ENCODE measurements at places on chromosomes 5 and 9.

DNA sequence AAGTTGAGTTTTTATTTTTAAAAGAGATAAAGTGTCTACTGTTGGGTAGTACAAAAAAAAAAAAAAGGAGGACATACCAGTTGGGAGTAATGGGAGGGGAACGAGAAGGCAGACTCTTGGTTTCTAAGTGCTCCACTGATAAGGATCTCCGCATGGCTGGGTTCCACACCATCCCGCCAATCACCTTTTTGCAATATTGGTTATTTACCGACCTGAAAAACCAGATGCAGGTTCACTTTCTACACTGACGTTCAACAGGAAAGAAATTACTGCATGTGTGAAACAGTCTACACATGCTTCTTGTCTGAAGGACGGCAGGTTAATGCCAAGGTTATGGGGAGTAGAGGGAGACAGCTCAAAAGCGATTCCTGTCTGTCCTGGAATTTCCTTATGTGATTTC is 75.5 kb downstream of the PTPN3 start:
- ATAC-seq: no peak

GRCh38 chr9:35116539-35116897 is 856 bp upstream of the ATOSB start:
- no peak for ATAC-seq

- no peak for ATAC-seq
Measured at GRCh38 chr9:130570208-130570607, 9.2 kb upstream of the FUBP3 start.

DNA sequence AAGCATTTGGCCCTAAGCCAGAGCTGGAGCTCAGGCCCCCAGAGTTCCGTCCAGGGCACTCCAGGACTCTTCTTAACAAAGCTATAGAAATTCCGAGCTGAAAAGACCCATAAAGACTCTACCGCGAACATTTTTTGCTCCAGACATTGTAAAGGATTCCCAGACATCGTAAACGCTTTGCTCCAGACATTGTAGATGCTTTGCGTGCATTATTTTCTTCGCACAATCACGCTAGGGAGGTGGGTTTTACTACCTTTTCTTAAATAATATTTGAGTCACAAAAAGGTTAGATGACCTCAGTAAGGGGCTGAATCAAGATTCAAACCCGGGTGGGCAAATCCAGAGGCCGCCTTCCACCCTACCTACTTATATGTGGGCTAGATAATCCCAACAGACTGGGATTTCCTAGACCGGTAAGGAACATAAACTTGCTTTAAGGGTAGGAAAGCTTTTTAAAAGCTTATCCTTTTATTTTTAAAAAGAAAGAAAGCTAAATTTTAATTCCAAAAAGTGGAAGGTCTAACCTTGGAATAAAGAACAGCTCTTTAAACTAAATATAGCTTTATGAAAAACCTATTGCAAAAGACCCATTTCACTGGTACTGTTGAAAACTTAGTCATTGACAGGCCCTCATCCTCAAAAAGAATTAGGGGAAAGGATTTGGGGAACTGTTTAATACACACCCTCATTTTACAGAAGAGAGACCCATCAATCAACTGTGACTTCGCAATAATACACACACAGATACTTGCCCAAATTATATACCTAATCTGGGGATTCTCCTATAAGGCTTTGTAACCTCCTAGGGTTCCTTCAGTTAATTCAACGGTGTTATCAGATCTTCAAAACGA is 822 bp upstream of the TNIP1 start:
- no peak for ATAC-seq

- peak; percentile 45 for ATAC-seq
Measured at GRCh38 chr5:149915392-149916260, 29.0 kb downstream of the PDE6A start.

DNA sequence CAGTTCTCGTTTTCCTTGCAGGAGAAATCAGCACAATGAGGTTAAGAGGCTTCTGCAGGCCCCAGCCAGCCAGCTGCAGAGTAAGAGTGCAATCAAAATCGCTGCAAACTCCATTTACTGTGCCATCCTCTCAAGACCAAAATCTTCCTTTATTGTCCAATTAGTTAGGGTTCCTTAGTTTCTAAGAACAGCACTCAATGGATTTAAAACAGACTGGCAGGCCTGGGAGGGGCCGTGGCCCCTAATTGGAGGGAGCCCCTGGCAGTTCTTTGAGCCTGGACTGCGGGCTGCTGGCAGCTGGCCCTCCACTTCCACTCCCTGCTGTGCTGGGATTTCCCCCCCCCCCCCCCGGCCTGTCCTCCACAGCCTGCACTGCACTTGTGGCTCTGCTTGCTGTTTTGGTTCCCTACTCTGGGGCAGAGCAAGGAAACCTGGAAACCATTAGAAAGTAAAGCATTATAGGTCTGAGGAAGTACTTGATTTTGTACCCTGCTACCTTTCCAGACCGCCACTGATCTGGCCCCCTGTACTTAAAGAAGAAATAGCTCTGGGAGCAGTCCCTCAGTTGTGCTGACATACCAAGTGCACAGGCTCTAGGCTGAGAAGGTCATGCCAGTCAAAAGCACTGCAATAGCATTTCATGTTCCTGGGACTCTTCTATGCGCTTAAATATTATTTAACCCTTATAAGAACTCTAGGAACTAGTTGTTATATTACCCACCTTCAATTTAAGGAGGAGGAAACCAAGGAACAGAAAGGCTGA is 129.0 kb downstream of the APBA1 start:
- ATAC-seq: no peak

- ATAC-seq: peak; percentile 95
Measured at GRCh38 chr9:77981332-77981731, 50.3 kb downstream of the GNAQ start.

- ATAC-seq: no peak
Measured at GRCh38 chr5:80507663-80508062, 19.8 kb downstream of the FAM151B start.

DNA sequence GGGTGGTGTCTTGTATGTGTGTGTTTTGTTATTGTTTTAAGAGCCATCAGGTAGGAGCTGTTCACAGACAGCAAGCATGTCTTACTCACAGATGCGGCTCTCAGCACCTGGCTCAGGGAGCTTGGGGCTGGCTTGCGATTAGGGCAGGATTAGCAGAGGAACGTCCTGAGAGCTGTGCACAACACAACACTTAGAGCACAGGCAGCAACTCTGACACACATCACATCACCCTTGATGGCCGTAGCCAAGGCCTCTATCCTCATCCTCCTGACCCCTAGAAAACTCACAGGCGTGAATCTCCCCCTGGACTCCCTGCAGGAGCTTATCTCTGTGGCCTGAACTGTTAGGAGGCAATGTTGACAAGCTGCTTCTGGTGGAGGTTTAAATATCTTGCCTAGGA is 7.1 kb upstream of the IL17B start:
- no peak for ATAC-seq

DNA sequence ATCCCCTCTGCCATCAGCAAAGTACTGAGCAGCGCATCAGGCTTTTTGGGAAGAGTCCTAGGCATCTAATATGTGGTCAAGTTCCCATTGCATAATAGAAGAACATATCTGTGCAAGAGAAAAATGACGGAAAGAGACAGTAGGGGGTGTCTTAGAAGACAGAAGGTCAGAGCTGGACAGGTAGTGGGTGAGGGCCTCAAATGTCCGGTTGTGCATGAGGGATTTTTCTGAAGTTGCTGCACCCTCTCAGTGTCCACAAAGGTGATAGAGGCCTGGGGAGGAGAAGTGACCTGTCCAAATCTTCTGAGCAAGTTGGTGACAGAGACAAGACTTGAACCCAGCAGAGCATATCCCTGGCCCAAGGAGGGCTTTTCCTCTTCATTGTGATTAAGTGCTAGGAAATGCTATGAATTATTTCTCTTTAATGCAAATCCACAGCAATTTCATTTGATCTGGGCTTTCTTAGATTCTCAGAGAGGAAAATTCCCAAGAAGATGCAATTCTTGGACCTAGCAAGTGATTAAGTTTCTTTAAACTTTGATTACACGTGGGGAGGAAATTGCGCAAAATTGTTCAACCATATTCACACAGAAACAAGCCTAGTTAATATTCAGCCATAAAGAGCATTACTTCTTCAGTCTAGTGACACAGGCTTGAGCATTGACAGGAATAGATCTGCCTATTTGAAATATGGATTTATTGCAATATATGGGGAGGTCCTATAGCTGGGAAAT is at the start of gene OR2S2:
OR2S2 (minus strand) TSS at position 51 of the 734 bp plus-strand sequence. CDS start 56 bp downstream, outside the sequence.
- no peak for ATAC-seq

DNA sequence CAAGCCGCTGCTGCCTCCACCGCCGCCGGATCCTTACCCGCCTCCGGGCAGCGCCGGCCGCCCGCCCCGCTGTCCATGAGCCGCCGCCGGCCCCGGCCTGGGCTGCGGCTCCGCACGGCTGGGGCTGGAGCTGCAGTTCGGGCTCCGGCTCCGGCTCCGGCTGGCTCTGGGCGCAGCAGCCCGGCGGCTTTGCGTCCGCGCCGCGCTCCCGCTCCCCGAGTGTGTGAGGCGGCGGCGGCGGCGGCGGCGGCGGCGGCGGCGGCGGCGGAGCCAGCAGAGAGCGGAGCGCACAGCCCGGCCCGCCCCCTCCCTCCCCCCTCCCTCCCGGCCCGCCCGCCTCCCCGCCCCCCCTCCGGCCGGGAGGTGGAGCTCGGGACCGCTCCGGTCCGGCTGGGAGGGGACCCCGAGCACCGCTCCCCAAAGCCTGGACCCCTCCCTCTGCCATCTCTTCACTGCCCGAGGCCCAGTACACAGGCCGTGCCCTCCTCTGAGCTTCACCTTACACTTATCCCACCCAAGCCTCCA is at the start of gene PCDH1:
PCDH1 (minus strand) TSS at position 225 of the 525 bp plus-strand sequence; CDS start at position 77, 148 bp downstream.
- ATAC-seq: peak; percentile 42

- ATAC-seq: no peak
Measured at GRCh38 chr9:68730570-68731235, 25.7 kb downstream of the PIP5K1B start.

DNA sequence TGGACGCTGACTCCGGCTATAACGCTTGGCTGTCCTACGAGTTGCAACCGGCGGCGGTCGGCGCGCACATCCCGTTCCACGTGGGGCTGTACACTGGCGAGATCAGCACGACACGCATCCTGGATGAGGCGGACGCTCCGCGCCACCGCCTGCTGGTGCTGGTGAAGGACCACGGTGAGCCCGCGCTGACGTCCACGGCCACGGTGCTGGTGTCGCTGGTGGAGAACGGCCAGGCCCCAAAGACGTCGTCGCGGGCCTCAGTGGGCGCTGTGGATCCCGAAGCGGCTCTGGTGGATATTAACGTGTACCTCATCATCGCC is 2.1 kb downstream of the PCDHA12 start:
- no peak for ATAC-seq
